ENCODE measurements at places on chromosomes 12 and 14. TPM values are rescaled to one million over a fixed set of nuclear protein-coding genes. Genes with fewer than 3 reads are reported as not detected.

- no peak for DNase-seq
Measured at GRCh38 chr12:116089080-116089479, 188.4 kb downstream of the MED13L start.

DNA sequence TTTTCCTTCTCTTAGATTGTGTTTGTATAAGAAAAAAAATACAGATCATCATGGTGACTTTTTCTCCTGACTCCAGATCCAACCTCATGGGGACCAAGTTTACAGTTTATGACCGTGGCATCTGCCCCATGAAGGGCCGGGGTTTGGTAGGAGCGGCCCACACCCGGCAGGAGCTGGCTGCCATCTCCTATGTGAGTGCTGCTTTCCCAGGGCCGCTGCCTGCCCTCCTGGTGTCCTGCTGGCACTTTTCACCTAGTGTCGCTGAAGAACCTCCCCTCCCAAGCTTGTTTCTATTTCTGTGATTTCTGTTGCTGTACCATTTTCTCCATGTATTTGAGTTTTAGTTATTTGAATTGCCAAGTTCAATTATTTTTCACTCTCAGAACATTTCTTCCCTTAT lies 24.8 kb upstream of the TEAD4 start:
- DNase-seq = no peak

DNA sequence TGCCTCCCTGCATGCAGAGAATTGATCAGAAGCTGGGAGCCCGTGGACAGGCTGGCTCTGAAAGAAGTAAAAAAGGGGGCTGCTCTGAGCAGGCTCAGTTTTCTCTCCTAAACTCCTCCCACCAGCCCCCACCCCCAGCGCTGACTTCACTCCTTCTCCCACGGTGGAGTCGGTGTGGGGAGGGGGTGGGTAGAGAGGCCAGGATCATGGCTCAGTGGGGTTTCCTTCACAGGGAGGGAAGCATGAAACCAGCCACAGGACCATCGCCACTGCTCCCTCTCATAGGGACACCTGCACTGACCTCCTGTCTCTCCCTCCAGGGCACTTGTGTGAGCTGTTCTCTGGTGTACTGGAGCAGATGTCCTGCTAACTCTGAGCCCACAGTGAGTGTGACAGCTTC lies 78.9 kb downstream of the STAB2 start:
- no peak for DNase-seq

DNA sequence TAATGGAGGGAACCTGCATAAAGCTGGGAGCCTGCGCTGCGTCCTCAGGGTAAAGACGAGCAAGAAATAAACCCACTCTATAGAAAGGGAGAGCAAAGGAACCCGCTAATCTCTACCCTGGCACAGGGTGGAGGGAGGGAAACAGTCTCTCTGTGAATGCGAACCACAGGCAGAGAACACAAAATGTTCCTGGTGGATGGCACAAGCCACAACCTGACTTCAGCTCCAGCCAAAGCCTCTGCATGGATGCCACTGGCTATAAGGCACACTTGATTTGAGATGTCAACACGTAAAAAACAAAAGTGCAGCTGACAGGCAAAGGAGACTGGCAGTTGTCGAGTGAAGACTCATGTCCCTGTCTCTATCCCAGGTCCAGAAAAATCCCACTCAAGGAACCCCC lies 32.4 kb downstream of the CHGA start:
- no peak for DNase-seq

Gene VRTN
- total RNA-seq = not detected

Gene WNT1
- total RNA-seq = not detected

Gene C14orf39
- not detected for total RNA-seq

Gene WNT5B
- total RNA-seq = 30.7 TPM

Gene POTEG
- total RNA-seq = not detected
